ENCODE measurements at places on chromosomes 3 and 15.

DNA sequence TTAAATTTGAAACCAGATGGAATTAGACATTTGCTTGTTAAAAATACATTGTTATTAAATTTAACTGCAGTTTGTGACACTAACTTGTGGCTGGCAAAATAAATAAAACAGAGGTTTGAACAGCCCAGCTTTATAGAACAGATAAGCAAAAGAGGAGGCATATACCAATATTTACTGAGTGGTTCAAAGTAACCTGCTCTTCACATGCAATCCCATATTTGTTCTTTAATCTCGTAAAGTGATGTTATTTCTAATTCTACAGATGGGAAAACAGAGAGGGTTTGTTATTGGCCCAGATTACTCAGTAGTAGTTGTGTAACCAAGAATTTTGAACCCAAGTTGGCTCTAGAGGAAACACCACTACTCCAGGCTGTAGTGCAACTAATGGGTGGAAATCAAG is 37.6 kb downstream of the WNT5A start:
- no peak for DNase-seq

DNA sequence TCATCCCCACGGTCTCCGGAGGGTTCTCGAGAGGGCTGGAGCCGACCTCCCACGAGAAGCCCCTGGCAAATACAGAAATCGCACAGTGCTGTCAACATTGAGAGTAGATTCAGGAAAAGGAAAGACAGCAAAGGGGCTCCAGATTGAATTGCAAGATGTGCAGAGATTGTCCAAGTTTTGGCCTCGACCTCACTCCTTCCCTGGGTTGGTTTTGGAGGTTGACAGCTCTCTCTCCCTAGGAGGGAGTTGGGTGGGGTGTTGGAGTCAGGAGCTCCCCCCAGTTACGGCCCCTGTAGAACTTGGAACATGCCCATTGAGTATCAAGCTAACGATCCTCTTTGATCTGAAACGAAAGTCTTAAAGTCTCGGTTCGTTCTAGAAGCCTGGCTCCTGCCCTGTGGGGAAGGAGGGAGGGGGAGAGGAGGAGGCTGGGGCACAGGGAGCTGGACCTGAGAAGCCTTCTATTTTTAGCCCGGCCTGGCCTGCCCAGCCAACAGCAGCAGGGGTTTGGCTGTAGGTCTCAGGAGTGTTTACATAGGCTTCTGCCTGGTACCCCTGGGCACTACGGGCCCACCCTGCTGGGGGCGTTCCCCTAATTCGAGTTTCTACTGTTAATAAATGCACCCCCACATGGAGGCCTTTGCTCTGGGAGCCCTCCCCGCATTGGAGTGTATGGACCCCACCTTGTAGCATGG is 672 bp upstream of the KY start:
- DNase-seq = no peak

DNA sequence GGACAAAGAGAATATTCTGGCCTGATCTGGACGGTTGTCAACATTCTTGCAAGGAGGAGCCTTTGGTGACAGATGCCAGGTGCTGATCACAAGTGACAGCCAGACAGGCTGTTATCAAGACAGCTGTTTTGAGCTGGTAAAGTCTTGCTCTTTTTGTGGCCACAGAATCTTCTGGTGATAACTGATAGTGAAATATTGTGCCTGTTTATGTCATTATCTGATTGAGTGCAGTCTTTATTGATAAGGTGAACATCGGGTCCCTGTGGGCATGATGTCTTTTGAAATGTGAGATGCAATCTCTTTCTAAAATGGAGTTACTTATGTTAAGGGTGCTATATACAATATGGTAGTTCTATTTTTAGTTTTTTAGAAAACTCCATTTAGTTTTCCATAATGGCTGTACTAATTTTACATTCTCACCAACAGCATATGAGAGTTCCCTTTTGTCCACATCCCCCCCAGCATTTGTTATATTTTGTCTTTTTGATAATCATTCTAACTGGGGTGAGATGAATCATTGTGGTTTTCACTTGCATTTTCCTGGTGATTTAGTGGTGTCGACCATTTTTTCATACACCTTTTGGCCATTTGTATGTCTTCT is 10.7 kb downstream of the CEP63 start:
- DNase-seq = no peak

GRCh38 chr15:71463156-71463665 is 347.1 kb upstream of the NR2E3 start:
- no peak for DNase-seq
